ENCODE measurements at places on chromosomes 12 and 14.

DNA sequence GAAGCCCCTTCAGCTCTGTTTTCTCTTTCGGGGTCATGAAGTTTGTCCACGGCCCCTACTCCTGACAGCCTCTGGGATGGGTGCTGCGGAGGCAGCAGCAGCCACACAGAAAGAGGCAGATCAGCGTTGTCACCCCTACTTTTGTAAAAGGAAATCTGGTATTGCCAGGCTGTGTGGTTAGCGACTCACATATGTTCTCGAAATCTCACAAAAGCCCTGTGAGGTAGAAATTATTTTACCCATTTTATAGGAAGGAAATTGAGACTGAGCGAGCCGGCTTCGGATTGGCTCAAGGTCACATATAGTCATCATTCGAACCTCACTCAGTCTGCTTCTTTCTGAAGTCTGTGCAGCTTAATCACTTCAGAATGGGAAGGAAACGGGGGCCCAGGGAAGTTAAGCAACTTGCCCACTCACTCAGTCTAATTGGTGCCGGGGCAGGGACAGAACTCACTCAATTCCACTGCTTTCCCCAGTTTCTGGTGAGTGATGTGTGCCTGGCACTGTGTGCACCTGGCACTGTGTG, 1.1 kb upstream of the CKAP4 start:
- DNase-seq = peak; percentile 51

DNA sequence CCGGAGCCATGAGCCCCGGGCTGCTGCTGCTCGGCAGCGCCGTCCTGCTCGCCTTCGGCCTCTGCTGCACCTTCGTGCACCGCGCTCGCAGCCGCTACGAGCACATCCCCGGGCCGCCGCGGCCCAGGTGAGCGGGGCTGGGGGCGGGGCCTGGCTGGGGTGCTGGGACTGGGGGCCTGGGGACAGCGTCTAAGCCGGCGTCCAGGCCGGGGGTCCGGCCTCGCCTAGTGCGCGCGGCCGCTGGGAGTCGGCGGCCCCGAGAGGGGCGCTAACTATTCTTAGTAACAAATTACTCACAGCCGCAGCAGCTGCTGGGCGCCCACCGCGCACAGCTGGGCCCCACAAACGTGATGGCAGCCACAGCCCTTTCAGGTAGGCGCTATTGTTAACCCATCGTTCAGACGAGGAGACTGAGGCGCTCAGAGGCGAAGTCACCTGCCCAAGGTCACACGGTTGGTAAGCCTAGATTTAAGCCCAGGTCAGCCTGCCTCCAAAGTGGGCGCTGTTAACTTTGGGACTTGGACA, 374 bp downstream of the CYP46A1 start:
- DNase-seq = no peak

DNA sequence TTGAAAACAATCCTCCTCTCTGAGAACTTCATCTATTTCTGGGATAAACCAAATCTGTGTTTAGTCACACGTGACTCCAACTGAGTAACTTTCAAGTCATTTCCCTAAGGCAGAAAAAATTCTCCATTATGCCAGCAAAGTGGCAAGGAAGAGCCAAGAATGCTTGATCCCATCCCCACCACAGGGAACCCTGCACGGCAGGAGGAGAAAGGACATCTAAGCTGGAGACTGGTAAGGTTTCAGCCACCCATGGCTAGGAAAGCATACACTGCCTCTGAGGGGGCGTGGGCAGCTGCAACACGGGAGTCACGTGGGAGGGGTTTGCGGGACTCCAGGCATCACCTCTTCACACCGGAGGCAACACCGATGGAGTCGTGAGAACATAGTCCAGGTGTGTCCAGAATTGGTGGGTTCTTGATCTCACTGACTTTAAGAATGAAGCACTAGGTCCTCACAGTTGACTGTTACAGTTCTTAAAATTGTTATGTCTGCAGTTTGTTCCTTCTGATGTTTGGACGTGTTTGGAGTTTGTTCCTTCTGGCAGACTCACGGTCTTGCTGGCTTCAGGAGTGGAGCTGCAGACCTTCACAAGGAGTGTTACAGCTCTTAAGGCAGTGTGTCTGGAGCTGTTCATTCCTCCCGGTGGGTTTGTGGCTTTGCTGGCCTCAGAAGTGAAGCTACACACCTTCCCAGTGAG, 2.7 kb upstream of the SIVA1 start:
- no peak for DNase-seq

GRCh38 chr12:104055686-104056388, 5.8 kb upstream of the GLT8D2 start:
- DNase-seq = no peak

DNA sequence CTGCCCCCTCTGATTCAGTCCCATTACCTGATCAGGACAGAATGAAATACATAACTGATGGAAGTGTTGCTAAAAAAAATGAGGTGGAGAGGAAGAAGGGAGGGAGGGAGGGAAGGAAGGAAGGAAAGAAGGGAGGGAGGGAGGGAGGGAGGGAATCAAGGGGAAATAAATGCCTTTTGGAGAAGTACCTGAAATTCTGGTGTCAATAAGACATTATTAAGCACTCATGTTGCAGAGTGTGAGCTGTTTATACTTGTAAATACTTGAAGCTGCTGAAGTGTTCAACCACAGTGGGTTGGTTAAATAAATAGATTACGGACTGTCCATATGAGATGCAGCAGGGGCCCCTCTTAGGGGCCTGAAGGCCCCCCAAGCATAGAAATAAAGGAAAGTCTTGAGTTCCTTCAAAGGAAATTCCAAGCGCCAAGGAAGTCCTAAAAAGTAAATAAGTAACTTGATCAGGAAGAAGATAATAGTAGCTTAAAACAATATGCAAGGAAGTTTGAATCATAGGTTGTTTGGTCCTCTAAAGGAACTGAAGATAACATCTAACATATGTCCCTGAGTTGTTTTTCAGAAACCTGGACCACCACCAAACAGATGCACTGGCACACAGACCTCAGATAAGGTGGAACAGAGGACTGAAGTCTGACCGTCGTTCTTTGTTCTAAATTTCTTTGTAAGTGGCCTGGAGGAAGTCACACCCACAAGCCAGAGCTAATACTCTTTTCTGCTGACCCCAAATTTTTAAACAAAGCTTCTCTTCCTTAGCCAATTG, 110.8 kb downstream of the SEC23A start:
- no peak for DNase-seq

DNA sequence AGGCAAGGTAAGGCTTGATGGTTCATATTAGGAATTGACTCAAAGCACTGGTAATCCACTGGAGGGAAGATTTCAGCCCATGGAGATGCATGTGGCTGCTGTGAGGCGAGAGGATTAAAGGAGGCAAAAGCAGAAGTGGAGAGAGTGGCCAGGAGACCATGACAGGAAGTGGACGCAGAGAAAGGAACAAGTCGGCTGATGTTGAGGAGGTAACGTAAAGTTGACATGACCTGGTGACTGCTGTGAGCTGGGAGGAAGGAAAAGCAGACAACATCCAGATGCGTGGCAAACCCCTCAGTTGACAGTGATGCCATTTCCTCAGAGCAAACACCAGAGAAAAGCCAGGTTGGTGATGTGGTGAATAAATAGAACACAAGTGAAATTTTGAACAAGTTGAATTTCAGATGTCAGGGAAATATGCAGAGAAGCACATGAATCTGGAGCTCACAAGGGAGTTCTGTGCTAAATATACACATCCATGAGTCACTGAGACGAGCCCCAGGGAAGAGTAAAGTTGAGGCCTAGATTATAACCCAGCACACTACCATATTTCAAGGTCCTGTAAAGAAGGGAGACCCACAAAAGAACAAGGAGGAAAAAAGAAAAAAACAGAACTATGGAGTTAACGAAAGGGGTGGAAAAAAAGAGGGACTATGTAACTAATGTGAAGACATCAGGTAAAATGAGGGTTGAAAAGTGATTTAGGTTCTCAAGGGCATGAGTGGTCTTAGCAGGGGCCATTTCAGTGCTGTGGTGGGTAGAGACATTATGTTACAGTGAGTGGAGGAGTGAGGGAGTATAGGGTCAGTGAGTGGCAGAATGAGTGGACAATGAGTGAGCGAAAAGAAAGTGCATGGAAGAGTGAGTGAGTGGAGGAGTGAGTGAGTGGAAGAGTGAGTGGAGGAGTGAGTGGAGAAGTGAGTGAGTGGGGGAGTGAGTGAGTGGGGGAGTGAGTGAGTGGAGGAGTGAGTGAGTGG, 61.6 kb upstream of the GZMB start:
- no peak for DNase-seq

DNA sequence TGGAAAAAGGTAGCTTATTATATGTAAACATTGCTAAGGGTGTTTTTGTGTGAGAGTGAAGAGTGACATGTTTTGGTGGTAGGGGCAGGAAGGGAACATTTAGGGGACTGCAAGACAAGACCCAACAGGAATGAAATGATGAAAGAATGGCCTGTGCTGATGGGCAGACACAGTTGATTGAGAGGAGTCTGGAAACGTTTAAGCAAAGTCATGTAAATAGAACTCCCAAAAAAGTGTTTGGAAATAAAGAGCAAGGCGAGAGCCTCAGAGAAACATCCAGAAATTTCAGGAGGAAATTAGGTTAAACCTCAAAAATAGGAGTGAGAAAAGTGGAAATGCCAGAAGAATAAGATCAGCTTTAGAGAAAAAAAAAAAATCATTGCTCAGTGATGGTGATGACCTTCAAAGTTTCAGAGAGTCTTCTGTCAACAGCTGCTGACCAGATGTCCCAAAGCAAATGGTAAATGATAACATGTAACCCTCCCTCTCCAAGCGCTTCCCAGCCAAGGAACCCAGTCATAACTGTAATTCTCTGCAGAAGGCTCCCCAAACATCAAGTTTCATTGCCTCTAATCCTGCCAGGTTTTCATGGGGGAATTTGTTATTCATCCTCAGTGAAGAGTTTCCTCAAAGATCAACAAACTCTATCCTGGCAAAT, 223.2 kb upstream of the FAR2 start:
- DNase-seq = no peak

DNA sequence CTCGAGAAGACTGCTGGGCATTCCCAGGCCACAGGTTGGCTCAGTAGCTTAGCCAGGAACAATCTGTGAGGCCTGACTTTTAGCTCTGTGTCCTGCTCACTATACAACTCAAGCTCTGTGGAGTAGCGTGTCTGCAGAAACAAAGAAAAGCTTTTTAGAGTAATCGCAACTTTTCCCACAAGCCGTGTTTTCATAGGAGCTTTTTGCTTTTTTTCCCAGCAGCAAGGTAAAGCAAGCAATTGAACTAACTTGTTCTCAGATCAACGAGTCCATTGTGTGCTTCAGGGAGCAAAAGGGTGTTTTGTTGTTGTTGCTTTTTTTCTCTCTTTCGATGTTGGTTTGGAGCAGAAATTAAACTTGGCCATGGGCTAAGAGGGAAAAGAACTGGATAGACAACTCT, 97.3 kb upstream of the BCL2L14 start:
- DNase-seq = no peak

DNA sequence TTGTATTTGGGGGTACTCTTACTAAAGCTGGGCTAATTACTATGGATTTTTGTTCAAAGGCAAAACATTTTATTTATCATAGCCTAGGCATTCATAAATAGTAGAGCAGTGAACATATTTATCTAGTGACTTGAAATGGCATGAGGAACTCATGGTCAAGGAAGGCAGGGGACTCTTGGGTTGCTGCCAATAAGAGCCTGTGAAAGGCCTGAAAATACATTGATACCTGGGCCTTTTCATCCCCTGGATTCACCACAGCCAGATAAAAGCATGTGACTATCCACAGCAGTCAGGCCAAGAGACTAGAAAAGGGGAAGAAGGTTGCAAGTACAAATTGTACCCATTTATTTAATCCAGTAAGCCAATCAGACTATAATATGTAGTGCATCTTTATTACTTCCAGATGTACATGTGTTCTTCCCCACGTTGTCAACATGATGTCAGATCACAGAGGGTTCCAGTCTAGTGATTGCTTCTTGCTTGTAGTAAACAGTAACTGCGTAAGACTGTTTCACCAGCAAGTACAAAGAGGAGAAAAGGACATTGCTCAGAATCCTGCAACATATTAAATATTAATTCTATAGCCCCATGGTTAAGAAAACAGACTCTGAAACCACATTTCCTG, 409.7 kb downstream of the NOVA1 start:
- no peak for DNase-seq

- DNase-seq = no peak
Measured at GRCh38 chr14:74314576-74314975, 11.8 kb upstream of the ABCD4 start.

DNA sequence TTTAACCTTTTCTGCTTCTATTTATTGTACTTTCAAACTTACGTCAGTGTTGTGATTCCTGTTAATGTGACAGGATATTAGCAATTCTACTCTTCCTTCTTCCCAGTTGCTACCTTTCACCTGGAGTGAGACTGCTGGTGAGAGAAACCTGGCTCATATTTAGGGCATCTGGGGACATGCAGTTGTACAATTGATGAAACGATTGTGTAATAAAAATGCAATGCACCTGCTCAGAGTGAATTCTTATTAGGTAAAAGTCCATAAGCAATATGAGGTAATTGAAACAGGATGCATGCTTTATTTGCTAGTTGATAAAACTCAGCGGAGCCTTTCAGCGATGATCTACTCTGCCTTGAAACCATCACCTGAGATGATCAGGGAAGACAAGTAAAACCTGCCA, 116.1 kb upstream of the FBXO33 start:
- DNase-seq = no peak

GRCh38 chr14:94269156-94269555, 23.9 kb downstream of the SERPINA10 start:
- DNase-seq = no peak

GRCh38 chr12:29882846-29883245, 99.1 kb upstream of the TMTC1 start:
- no peak for DNase-seq

DNA sequence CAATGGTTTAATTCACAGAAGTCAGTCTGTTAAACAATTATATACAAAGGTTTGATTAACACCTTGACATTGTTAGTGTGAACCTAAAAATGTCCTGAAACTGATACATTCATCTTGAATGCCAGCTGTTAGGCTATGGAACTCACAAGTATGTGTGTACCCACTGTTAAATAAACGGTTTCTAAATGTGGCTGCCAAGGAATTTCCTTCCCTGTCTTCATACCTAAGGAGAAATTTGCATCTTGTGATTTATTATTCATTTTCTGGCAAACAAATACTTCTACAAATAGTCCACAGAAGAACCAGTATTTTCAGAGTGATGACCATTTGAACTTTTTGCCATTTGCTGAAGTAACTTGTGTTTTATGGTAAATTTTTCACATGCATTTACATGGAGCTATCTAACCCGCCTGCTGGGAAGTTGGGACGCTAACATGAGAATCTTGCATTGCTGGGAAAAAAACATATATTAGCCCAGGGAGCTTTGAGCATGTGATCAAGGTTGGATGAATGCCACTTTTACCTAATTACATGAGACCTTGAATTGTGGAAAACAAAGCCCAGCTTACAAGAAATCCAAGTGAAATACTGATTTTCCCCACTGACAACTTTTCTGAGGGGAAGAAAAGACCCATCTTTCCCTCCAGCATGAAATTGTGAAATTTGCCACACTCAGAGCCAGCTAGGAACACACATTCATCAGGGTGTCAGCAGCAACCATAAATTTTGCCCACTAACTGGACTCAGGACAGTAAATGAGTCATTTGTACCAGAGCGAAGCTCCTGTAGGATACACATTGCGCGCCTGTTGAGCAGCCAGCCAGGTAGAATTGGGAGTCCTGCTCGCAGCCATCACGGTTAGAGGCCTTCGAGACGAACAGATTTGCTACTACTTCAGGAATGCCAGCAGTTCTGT, 118.0 kb downstream of the KICS2 start:
- DNase-seq = no peak

Data from stimulated activated CD4-positive, alpha-beta T cell treated with anti-CD3 and anti-CD28 coated beads, Interleukin-15, amount 100 ng/mL, for 24 hours (primary cell).